ENCODE measurements at places on chromosomes 7 and 10.

GRCh38 chr7:27619492-27619891 is 43.2 kb downstream of the HIBADH start:
- no peak for DNase-seq

DNA sequence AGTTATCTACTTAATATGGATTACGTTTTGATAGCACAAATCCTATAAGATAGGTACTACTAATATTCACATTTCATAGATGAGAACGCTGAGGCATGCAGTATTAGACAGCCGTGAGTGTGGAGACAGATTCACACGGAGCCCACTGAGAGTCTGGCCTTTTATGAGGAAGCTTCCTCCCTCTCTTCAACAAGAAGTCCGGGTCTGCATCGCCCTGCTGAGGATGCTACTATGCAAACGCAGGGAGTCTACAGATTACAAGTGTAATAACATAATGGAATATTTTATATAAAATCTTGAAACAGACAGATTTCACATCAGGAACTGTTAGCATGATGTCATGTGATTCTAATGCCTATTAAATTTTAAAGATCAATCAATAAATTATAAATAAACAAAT is 255.9 kb upstream of the GLI3 start:
- no peak for DNase-seq

DNA sequence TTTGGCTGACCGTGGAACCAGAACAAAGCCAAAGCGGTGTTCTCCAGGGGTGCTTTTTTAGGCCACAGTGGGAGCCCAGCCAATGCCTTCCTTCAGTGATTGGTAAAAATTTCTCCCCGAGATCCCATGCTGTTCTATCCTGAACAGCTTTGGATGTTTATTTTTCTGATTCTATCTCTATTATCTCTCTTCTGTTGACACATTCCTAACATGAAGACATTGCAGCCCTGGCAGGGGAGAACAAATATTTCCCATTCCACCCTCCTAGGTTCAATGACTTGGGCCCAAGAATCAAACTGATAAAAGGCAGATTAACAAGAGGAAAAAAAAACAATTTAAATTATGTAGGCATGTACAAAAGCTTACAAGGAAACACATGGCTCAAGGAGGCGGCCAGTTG is 162.7 kb downstream of the PFKFB3 start:
- DNase-seq: no peak

- DNase-seq: no peak
Observed at GRCh38 chr10:109207361-109207760, 716.0 kb downstream of the XPNPEP1 start.

DNA sequence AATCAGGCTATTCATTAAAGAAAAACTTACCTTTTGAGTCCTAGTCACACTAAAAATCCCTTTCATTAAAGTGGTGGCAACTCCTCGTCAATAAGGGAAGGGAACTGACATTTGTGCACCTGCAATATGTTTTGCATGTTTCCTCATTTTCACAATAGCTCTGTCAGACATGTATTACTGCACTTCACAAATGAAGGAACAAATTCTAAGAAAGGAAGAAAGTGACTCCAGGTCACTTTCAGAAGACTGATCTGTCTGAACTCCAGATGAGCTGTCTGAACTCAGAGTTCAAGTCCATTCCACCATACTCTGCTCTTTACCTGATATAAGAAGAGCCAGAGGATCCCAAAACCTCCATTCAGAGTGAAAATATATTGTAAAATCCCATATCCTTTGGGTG is 50.3 kb upstream of the GSAP start:
- no peak for DNase-seq

GRCh38 chr10:116931806-116932205 is 73.2 kb downstream of the SHTN1 start:
- no peak for DNase-seq

DNA sequence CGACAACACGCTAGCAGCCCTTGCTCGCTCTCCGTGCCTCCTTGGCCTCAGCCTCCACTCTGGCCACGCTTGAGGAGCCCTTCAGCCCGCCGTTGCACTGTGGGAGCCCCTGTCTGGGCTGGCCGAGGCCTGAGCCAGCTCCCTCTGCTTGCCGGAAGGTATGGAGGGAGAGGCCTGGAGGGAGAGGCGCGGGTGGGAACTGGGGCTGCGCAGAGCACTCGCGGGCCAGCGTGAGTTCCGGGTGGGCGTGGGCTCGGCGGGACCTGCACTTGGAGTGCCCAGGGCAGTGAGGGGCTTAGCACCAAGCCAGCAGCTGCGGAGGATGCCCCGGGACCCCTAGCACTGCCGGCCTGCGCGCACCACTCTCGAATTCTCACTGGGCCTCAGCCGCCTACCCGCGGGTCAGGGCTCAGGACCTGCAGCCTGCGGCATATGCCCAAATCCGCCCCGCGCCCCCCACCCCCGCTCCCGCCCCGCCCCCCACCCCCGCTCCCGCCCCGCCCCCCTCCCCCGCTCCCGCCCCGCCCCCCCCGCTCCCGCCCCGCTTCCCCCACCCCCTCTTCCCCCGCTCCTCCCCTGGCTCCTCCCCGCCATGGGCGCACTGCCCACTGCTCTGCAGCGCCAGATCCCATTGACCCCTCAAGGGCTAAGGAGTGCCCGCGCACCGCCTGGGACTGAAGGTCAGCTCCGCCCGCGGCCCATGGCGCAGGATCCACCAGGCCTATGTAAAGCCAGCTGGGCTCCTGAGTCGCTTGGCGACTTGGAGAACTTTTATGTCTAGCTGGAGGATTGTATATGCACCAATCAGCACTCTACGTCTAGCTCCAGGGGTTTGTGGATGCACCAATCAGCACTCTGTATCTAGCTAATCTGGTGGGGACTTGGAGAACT is 15.9 kb upstream of the ACBD5 start:
- no peak for DNase-seq

GRCh38 chr7:70237831-70238575 is 639.7 kb downstream of the AUTS2 start:
- no peak for DNase-seq

GRCh38 chr10:45589868-45590267 is 82.7 kb downstream of the ZFAND4 start:
- no peak for DNase-seq

DNA sequence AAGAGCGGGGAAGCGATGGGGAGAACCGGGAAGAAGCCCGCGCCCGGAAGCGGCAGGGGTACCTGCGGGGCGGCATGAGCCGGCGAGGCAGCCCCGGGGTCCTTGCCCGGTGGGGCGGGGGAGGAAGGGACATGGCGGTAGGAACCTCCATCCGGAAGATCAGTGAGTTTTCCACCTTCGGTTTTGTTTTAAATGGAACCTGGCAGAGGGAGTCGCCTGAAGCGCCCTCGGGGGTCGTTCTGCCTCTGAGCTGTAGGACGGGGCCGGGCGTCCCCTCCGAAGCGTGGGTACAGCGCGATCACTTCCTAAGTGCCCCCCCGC is 471 bp downstream of the PFKP start:
- DNase-seq: no peak

DNA sequence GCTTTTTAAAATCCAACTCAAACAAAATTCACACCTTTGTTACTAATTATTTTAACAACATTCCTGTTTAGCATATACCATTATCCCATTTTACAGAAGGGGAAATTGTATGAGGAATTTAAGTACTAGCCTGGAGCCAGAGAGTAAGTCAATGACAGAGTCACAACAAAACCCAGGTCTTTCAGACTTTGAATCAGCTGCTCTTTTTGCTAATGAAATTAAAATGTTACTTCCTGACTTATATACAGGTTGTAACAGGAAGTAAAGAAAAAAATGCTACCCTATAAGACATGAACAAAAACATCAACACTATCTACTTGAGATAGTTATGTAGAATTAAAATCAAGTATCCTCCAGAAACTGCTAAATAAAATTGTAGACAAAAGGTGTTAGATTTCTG is 82.6 kb upstream of the ASAH2 start:
- DNase-seq: no peak

GRCh38 chr10:77829356-77829755 is 97.2 kb downstream of the DLG5 start:
- DNase-seq: no peak

DNA sequence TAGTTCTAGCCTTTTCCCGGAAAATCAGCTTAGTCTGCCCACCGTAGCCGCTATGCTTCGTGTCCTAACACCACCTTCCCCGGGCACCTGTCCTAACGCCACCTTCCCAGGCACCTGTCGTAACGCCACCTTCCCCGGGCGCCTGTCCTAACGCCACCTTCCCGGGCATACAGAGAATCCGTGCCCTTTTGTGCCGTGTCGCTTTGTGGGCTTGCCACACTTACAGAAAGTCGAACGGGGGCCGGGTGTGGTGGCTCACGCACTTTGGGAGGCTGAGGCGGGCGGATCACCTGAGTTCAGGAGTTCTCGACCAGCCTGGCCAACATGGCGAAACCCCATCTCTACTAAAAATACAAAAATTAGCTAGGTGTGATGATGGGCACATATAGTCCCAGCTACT is 73.6 kb upstream of the DNAJB6 start:
- no peak for DNase-seq

DNA sequence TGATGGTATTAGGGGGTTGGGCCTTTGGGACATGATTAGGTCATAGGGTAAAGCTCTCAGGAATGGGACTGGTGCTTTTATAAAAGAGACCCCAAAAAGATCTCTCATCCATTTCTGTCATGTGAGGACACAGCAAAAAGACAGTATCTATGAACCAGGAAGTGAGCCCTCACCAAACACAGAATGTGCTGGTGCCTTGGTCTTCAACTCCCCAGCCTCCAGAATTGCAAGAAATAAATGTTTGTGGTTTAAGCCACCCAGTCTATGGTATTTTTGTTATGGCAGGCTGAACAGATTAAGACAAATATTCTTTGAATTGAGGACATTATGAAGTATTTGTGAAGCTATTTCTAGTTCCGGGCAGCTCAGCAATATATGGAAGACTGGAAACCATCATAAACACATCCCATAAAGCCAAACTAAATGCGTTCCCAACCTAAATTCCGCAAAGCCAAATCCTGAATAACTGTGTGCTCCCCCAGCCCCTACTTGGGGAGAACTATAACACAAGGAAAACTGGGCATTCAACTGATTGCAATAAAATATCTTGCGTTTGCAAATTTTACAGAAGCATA is 153.7 kb downstream of the GALNT17 start:
- DNase-seq: no peak

DNA sequence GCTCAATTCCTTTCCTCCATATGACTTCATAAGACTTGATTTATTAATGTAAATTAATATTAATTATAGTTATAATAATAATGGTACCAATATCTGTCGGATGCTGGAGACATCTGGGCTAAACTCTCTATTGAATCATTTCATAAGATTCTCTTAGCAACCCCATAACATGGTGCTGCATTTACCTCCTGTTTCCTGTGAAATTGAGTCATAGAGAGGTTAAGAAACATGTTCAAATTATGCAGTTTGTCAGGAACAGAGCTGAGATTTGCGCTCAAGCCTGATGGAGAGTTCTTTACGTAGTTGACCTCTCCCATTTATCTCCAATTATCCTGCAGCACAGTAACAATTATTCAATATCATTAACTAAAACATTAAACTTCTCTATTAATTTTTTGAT is 621.8 kb upstream of the FZD8 start:
- DNase-seq: no peak

DNA sequence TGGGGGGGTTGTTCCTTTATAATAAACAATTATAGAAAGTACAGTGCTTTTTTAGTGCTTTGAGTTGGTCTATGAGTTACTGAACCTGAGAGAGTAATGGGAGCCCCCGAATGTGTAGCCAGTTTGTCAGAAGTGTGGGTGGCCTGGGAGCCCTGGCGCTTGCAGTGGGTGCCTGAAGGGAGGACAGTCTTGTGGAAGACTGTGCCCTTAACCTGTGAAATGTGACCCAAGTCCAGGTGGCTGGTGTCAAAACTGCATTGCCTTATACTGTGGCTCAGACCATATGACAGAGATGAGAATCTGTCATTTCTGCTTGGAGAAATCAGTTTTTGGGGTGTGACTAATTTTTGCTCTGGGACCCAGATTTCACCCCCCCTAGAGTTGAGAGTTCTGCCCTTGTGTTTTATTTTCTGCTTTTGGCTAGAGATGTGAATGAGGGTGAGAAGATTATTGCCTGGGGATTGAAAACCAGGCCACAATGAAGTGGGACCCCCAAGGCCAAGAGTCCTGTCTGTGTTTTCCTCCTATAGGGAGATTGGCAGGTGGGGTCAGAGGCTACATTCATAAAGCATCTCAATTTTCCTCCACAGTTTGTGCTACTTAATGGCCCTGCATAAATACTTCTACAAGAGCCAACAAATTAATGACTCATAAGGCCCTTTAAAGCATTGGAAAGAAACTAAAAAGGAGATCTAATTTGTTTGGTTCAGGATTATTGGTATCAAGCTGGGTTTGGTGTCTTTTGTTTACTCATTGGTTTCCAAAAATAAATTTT is 24.1 kb upstream of the CARD11 start:
- no peak for DNase-seq

DNA sequence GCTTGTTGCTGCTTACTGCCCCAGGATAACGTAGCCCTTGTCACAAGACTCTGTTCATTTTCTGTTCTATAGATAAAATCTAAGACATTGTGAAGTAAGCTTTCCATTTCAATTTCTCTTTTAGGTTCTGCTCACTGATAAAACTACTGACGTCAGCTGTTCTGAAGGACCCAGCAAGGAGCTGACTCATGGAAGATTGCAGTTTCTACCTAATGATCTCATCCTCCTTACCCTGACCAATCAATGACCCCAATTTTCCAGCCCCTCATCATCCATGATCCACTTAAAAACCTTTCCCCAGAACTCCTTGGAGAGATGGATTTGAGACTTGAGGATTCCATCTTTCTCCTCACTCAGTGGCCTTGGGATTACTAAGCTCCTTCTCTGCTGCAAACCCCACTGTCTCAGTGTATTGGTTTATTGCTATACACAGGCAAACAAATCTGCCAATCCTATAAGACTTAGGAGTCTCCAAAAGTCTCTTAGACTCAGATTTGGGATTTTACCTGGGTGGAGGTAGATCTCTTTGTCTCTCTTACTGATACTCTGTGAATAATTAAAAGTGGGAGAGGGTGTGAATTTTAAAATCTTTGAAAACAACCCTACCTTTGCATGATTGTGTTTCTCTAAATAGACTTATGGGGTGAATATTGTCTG is 109.2 kb upstream of the TRIM24 start:
- DNase-seq: no peak

GRCh38 chr10:113788604-113789083 is 37.2 kb downstream of the PLEKHS1 start:
- no peak for DNase-seq

- no peak for DNase-seq
Observed at GRCh38 chr10:97234400-97234799, 48.6 kb upstream of the SLIT1 start.

GRCh38 chr10:126080879-126081411 is 184.6 kb downstream of the FANK1 start:
- no peak for DNase-seq

Measured in hypothalamus (tissue), 51 donors.